Stimulated activated CD8-positive, alpha-beta memory T cell treated with anti-CD3 and anti-CD28 coated beads, Interleukin-4, amount 100 ng/mL, for 48 hours (primary cell): ENCODE measurements at places on chromosomes 11 and 22.

DNA sequence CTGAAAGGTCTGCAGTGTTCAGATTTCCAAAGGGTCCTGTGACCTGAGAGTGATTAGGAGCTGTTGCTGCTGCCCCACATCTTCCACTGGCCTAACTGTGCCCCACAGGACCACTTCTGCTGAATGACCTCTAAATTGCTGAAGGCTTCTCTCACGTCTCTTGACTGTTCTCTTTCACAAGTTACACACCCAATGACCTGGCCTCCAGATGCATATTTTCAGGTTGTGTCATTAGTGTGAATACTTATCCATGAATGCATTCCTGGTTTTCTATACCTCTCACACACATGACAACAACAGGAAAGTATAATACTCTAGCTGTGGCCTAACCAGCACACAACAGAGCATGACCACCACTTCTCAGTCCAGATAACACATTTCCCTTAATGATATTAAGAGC, 15.4 kb downstream of the PRR14L start:
- DNase-seq = no peak

DNA sequence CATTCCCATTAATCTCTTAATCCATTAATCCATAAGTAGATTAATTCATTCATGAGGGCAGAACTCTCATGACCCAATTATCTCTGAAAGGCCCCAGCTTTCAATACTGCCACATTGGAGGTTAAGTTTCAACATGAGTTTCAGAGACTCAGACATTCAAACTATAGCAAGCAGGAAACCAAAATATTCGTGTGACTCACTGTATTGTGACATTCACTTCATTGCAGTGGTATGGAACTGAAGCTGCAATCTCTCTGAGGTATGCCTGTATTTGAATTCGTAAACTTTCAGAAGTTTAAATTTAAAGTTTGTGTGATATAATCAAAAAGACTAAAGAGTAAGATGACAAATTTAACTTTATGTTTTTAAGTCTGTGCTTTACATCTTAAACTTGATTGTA, 2.9 kb upstream of the OR52J3 start:
- no peak for DNase-seq

- no peak for DNase-seq
Measured at GRCh38 chr22:37319469-37319868, 37.2 kb downstream of the CYTH4 start.

- DNase-seq = no peak
Measured at GRCh38 chr11:126880872-126881271, 119.7 kb downstream of the KIRREL3 start.

GRCh38 chr11:126840201-126840886, 160.2 kb downstream of the KIRREL3 start:
- no peak for DNase-seq

- DNase-seq = no peak
Measured at GRCh38 chr22:36048911-36049677, 20.5 kb upstream of the RBFOX2 start.
